Activated naive CD8-positive, alpha-beta T cell treated with anti-CD3 and anti-CD28 coated beads for 36 hours (primary cell): ENCODE measurements at places on chromosomes 11 and 22. TPM values are rescaled to one million over a fixed set of nuclear protein-coding genes. Genes with fewer than 3 reads are reported as not detected.
A peak's percentile ranks its signal among the peaks of the same experiment; 100 is the strongest.

The TTLL12 gene
- 104 TPM for total RNA-seq

DNA sequence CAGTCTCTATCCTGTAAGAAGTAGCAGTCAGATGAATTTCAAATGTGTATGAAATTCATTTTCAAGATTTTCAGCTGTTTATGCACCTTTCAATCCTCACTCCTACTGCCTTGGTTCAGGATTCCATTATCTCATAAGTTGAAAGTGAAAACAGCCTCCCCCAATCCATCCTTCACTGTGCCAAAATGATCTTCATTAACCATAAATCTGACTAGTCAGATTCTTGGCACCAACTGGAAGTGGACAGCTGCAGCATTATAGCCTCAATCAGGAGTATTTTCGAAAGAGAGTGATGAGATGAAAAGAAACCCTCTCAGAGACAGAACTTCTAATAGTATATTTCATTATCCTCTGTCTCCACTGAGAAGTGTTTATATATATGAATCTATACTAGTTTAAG lies 365.3 kb upstream of the PDGFD start:
- DNase-seq: no peak

The APBB1 gene
- total RNA-seq: 32.3 TPM

DNA sequence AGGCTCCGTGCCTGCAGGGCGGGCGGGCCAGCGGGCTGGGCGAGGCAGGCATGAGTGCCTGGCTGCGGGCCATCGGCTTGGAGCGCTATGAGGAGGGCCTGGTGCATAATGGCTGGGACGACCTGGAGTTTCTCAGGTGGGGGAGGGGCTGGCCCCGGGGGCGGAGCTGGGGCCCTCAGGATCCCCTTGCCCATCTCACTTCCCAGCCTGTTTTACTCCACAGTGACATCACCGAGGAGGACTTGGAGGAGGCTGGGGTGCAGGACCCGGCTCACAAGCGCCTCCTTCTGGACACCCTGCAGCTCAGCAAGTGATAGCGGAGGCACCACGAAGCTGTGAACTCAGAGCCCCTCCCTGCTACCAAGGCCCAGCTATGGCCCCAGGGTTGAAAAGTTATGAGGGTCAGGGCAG lies 5.9 kb downstream of the PHOX2A start:
- DNase-seq: peak; percentile 47

The RGL4 gene
- 17.1 TPM for total RNA-seq

The SLC5A1 gene
- not detected for total RNA-seq

The ALX4 gene
- not detected for total RNA-seq

- no peak for DNase-seq
Measured at GRCh38 chr22:38347944-38348750, 30.9 kb upstream of the CSNK1E start.

GRCh38 chr11:15774388-15774939 lies 581.9 kb downstream of the SOX6 start:
- DNase-seq: no peak

The SCGB1D2 gene
- total RNA-seq: not detected

DNA sequence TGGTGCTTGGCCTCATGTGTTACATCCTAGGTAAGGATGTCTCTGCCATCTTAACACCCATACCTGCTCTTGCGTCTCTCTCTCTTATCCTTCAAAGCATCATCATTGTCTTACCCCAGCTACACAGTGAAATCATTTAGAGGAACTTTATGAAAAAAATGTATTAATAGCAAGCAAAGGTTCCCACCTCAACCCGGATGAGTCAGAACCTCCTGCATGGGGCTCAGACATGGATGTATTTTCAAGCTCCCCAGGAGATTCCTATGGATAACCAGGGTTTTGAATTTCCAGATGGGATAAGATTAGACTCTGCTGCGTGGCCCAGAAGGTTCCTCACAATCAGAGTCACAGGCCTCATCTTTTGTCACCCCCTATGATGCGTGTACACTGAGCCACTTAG lies 89.1 kb upstream of the NNMT start:
- DNase-seq: no peak

- no peak for DNase-seq
Measured at GRCh38 chr22:49148895-49149418, 678.7 kb downstream of the BRD1 start.

GRCh38 chr22:24723111-24723510 lies 51.4 kb downstream of the PIWIL3 start:
- DNase-seq: no peak

GRCh38 chr11:64861227-64861975 lies 16.9 kb upstream of the CDC42BPG start:
- DNase-seq: no peak

The ZNF280B gene
- 2.9 TPM for total RNA-seq

The CBLIF gene
- not detected for total RNA-seq

The JAML gene
- total RNA-seq: 150 TPM

The RTN4R gene
- total RNA-seq: 3.2 TPM

- no peak for DNase-seq
Measured at GRCh38 chr11:1450344-1450875, 36.2 kb downstream of the MOB2 start.

- DNase-seq: no peak
Measured at GRCh38 chr11:69044111-69045013, 4.4 kb upstream of the TPCN2 start.

The TMEM134 gene
- total RNA-seq: 43.7 TPM

GRCh38 chr11:623349-623869 lies 1.3 kb downstream of the CDHR5 start:
- DNase-seq: no peak

DNA sequence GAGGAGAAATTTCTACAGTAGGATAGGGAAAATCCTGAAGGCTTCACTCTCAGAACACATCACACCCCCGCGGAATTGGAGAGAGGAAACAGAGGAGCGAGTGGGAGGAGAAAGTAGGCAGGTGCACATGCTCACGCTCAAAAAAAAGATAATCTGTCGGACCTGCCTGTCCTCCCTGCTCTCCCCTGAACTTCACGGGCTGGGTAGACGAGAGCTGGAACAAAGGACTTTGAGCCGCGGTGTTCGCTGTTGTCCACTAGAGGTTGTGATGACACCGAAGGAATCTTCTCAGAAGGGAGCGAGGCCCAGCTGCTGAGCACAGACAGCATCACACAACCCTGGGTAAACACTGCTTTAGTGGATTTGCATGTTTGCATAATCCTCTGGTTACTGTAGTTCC lies 5.0 kb downstream of the SEZ6L start:
- DNase-seq: no peak

The UCP3 gene
- total RNA-seq: 1.1 TPM

GRCh38 chr11:118275176-118275575 lies 11.1 kb upstream of the MPZL2 start:
- no peak for DNase-seq

DNA sequence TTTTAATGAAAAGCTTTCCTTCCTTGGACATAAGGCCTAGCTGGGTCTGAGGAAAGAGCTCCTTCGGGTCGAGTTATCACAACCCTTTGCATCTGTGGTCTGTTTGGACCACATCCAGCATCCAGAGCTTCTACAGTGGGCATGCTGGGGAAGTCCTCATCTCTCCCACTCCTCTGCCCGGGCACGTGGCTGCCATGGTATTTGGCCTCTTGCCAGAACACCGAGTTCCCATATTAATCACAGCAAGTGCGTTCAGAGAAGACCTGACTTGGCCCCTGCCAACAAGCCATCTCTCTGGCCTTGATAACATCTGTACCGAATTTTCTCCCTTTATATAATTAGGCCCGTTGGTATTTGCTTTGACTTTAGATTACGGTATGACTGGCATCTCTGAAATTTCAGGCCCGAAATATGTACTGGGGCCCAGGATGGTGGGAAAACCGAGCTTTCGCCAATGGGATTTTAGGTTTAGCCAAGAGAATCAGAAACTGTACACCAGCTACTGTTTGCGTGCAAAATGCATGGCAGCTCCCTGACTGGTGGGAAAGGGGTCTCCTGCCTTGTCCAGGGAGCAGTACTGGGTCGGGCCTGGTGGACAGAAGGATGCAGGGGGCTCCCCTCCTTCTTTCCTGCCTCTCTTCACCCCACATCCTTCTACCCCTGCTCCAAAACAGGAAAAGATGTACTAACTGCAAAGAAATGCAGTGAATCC lies 90.0 kb downstream of the MICAL2 start:
- DNase-seq: no peak

- no peak for DNase-seq
Measured at GRCh38 chr11:119610836-119611426, 118.1 kb downstream of the NECTIN1 start.

DNA sequence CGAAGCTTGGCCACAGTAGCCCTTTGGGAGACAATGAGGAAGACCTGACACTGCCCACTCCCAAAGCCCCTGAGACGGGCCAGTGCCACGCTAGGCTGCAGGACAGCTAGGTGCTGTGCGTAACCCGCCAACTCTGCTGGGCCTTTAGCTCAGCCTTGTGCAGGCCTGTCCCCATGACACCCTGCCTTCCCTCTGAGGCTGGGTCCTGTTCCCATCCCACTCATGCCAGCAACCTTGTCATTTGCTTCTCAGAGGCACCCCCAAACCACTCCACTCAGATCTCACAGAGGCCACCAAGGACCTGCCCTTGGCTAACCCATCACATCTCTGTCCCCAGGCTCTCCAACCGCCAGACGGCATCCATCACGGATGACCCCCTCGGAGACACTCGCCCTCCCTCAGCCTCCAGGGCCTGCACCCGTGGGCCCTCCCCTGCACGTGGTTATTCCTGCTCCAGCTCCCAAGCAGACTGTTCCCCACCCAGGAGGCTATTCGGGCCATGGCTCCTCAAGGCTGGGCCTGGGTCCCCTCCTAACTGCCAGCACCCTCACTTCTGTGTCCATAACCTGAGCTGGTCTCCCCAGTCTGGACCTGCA lies 11.1 kb downstream of the CELSR1 start:
- DNase-seq: no peak

The C11orf97 gene
- not detected for total RNA-seq

The MRGPRX4 gene
- not detected for total RNA-seq

The ENTHD1 gene
- total RNA-seq: 0.20 TPM

The SCGB2A2 gene
- not detected for total RNA-seq

DNA sequence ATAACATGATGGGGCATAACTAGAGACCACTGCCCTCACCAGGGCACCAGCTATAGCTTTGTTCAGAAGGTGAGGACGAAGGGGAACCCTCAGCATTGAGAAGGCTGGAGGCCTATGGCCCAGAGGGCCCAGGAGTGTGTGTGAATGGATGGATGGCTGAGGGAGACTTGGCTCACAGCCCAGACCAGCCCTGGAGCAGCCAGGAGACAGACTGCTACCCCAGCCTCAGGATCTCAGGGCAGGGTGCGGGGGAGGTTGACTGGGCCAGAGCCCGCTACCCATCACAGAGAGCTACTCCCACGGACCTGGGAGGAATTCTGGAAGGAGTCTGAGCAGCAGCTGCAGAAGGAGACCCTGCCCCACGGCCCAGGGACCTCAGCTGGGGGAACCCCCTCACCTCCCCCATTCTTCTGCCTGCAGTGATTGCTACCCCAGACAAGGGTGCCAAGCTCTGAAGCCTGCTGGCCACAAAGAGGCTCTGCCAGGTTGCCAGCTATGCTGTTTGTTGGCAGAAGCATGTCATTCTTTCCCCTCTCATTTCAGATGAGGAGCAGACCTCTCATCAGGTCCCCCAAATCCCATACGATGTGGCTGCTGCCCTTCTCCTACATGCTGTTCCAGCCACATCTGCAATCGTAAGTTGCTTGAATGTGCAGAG lies 5.4 kb upstream of the CSDC2 start:
- DNase-seq: no peak

- DNase-seq: no peak
Measured at GRCh38 chr11:59756558-59756840, 1.3 kb downstream of the STX3 start.

The CCDC34 gene
- total RNA-seq: 27.9 TPM

The CCDC15 gene
- total RNA-seq: 4.5 TPM

DNA sequence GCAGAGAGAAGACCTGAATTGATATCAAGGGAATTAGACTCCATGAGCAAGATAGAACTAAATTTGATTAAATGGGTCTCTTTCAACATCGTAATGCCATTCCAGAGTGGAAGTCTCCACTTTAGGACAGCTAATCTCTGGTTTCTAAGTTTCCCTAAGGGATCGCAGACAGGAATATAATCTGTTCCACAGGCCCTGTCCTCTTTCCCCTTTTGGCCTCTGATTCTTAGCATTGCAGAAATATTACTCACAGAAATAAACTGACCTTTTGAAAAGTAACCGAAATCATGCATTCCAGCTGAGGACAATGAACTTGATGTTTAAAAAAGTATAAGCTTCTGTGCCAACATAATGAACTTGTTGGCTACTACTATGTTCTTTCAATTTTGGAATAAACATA lies 227.8 kb downstream of the ETS1 start:
- no peak for DNase-seq

DNA sequence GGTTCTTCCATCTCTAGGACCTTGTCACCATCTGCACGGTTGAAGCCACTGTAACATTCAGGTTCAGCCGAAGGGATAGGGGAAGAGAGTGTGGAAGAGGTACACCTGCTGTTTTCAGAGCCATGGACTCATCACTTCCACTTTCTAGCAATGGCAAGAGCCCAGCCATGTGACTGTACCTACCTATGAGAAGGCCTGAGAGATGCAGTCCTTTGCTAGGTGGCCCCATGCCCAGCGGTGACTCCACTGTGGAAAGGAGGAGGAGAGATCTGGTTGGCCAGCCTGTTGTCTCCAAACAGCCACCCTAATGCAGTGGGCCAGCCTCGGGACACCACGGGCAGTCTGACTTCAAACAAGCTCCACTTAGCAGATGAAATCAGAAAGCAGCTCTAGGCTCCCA lies 16.0 kb downstream of the RASD2 start:
- DNase-seq: no peak

DNA sequence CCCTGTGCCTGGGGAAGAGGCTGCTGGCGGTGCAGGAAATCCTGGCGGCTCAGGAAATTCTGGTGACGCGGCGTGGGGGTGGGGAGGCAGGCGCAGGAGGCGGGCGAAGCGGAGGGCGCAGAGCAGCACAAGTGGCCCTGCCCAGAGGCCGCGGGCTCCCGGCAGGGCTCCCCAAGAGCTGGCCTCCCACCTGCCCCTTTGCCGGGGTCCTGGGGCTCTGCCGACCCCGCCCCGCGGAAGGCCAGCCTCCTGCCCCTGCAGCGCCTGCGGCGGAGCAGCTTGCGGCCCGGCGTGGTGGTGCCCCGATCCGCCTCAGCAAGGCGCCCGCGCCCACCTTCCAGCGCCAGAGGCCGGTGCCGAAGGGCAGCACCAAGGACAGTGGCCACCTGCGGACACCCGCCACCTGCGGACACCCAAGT lies 100.2 kb upstream of the OR4C13 start:
- no peak for DNase-seq
